ENCODE measurements at places on chromosomes 16 and 17. TPM values are rescaled to one million over a fixed set of nuclear protein-coding genes. Genes with fewer than 3 reads are reported as not detected.

The GAS2L2 gene
- total RNA-seq: not detected

The PTX4 gene
- 0.13 TPM for total RNA-seq

The C16orf74 gene
- 8.4 TPM for total RNA-seq

The FBXO39 gene
- 7.1 TPM for total RNA-seq

The XAF1 gene
- total RNA-seq: 21.0 TPM

The JPH3 gene
- 0.44 TPM for total RNA-seq

The BRCA1 gene
- 25.1 TPM for total RNA-seq

The TMEM220 gene
- total RNA-seq: 1.1 TPM

The FLYWCH2 gene
- 59.3 TPM for total RNA-seq

The MIEN1 gene
- 14.4 TPM for total RNA-seq

The CIAO3 gene
- 38.2 TPM for total RNA-seq

The KCNG4 gene
- total RNA-seq: not detected

The NHERF1 gene
- total RNA-seq: 7.6 TPM

The CD300H gene
- not detected for total RNA-seq

The ELAC2 gene
- 70.9 TPM for total RNA-seq

The EPX gene
- total RNA-seq: not detected

The GJD3 gene
- 0.49 TPM for total RNA-seq

The MMP2 gene
- total RNA-seq: 73.8 TPM

The NDUFAB1 gene
- total RNA-seq: 96.3 TPM

The USP7 gene
- total RNA-seq: 42.9 TPM

The KRT15 gene
- total RNA-seq: 0.16 TPM

The KRT14 gene
- total RNA-seq: not detected

The MARCHF10 gene
- not detected for total RNA-seq

The CLEC19A gene
- not detected for total RNA-seq

The IRF8 gene
- 23.8 TPM for total RNA-seq

The HS3ST6 gene
- total RNA-seq: not detected

The HSDL1 gene
- 16.0 TPM for total RNA-seq

The MTMR4 gene
- 30.0 TPM for total RNA-seq

The KRT36 gene
- 0.16 TPM for total RNA-seq

The TP53TG3C gene
- not detected for total RNA-seq

The TBC1D3H gene
- total RNA-seq: not detected

The GPRC5C gene
- total RNA-seq: 0.49 TPM

The DLX4 gene
- not detected for total RNA-seq

The CACNA1H gene
- 1.1 TPM for total RNA-seq

The MAP2K4 gene
- total RNA-seq: 27.3 TPM

The GOSR1 gene
- total RNA-seq: 11.8 TPM

The STAT3 gene
- total RNA-seq: 145 TPM

The HOXB7 gene
- 6.9 TPM for total RNA-seq

The AURKB gene
- total RNA-seq: 23.2 TPM

The C16orf46 gene
- total RNA-seq: not detected

The NAA38 gene
- total RNA-seq: 171 TPM

The EFNB3 gene
- total RNA-seq: 0.16 TPM

The WFIKKN1 gene
- total RNA-seq: not detected

The ABCC6 gene
- not detected for total RNA-seq

The AIPL1 gene
- total RNA-seq: not detected

The CCL1 gene
- not detected for total RNA-seq

The KRTAP17-1 gene
- total RNA-seq: not detected

The SMTNL2 gene
- total RNA-seq: not detected

The FBXW10 gene
- total RNA-seq: not detected

The PHOSPHO1 gene
- total RNA-seq: not detected

The OR1F1 gene
- not detected for total RNA-seq

The DPEP3 gene
- not detected for total RNA-seq

The PPP1R27 gene
- total RNA-seq: not detected

The GINS2 gene
- total RNA-seq: 8.7 TPM

The MLX gene
- 33.6 TPM for total RNA-seq

The SNX20 gene
- total RNA-seq: not detected

All from bladder microvascular endothelial cell (primary cell).